Skeletal muscle cell (primary cell): ENCODE measurements at places on chromosomes 2 and 18.

DNA sequence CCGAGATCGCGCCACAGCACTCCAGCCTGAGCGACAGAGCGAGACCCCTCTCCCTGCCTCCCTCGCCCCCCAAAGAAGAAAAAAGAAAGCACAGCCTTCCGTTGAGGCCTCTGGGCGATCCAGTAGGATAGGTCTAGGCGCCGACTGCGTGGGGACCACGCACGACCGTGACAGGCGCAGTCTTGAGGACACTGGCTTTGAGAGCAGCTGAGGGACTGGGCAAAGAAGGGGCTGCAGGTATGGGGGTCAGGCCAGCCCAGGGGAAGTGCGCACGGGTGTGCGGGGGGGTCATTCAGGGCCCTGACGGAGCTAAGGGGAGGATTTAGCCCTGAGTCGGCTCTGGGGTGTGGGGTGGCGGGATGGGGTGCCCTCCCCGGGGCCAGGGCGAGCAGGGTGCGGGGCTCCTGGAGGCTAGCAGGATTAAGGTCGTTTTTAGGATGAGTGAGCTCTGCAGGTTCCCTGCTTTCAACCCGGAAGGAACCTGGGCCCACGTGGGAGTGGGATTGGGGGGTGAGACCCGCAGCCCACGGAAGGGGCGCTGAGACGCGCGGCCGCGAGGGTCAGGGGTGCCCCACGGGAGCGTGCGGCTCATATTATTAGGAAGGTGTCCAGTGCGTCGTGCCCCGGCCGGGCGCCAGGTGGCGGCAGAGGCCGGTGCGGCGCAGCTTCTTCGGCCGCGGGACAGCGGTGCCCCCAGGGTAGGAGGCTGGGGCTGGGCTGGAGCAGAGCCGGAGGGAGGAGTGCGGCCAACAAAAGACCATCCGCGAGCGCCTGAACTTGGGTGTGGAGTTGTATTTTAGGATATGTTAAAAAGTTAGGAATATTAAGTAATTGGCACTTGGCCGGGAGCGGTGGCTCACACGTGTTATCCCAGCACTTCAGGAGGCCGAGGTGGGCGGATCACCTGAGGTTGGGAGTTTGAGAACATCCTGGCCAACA is 20.5 kb upstream of the ZNF236 start:
- DNase-seq, result no peak

DNA sequence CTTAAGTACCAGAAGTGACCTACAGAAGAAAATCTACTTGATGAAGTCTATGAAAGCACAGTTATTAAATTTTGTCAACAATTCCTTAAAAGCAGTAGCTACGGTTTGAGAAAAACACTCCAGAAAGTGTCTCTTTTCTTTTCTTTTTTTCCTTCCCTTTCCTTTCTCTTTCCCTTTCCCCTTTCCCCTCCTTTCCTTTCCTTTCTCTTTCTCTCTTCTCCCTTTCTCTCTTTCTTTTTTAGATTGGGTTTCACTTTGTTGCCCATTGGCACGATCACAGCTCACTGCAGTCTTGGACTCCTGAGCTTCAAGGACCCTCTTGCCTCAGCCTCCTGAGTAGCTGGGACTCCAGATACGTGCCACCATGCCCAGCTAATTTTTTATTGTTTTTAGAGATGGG is 2.6 kb upstream of the ALMS1 start:
- no peak for DNase-seq

DNA sequence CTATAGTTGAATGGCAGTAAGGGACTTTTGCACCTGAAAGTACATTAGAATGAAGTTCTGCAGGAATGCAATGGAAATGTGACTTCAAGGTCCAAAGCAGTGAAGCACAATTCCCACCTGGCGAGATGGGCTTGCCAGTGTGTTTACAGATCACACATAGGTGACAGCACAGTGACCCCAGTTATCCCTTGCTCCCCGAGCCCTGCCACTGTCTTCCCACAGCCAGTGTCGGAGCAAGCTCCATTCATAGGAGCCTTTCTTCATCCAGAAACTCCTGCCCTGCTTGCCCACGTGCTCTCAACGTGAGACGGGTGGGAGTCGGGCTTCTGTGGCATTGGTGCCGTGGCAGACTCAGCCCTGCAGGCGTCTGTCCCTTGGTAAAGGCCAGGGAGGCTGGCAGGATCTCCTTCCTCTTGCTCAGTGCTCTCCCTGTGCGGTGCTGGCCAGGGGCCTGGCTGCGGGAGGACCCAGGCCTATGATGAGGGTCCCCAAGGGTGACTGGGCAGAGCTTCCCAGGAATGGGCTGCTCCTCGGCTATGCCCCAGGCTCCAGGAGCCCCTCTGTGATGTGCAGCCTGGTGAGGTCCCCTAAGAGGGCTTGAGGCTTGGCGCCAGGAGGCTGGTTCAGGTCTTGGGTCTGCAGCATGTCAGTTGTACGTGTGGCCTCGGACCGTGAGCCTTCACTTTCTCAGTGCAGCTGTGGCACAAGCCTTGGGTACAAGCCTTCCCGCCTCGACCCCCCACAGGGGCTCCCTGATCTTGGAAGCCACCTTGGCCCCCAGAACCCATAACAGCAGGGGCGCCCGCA is 40.2 kb downstream of the SNED1 start:
- DNase-seq, result no peak

- DNase-seq, result no peak
These were observed 149.7 kb downstream of the SMAD7 start for GRCh38 chr18:48800876-48801727.

GRCh38 chr18:77054288-77054605 is 78.3 kb downstream of the MBP start:
- DNase-seq, result no peak

DNA sequence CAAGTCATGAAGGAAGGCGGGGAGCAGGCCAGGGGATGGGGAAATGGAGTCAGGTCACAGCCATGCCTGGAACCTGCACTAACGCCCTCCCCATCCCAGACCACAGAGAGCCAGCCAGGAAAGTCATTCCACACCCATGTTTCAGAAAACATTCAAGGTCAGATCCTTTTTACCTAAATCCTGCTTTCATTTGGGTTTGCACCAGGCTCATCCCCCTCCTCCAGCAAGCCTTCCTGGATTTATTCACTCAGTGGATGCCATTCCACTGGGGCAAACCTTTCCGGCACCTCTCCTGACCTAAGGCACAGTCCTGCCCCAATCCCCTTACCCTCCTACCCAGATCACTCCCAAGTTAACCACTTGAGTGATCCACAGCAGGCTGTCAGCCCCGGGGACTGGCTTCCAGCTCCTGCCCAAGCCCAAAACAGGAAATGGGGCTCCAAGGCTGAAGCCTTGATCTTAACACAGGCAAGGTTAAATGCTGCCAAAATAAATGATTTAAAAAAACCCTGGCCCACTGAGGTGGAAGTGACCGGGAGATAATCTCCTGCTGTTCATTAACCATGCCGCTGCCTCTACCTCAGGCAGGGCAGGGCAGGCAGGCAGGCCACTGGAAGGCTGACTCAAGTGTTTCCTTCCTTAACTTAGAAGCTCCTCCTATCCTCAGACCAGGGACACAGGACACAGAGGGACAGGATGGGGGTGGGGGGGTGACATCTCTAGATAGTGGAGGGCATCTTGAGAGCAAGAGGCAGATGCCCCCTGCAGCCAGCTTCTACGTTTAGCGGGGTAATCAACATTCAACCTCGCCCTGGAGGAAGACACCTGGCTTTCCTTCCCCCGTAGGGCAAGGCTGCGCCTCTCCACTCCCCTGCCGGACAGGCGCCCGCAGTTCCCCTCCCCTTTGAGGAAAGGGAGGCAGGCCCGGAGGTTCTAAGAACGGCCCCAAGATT is 1.4 kb downstream of the RAB11FIP5 start:
- no peak for DNase-seq

DNA sequence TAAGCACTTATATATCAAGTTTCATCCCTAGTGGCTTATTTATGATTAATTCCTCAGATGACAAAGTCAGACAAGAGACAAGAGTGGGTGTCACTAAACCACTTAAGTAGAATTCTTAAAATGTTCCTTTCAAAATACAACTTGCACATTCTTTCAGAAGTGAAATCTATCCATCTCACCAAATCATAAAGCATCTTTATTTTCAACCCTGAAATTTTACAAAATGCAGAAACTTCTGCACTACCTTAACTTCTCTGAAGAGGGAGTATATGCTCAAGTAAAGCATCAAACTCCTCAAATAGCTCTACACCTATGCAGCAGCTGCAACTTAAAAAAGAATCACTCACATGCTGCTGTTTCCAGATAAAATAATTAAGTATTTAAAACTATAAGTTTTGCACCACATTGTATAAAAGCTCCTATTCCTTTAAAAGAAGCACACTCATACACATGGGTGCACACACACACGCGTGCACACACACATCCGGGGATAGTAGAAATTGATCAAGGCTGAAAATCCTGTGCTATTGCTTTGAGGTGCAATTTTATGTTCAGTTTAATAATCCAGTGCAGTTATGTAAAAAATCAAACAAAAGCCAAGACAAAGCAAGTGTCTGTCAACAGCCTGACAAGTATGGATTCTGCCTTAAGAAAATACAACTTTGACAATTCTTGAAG is 244.5 kb downstream of the TCF4 start:
- no peak for DNase-seq

GRCh38 chr2:240355001-240355891 is 80.2 kb upstream of the GPC1 start:
- DNase-seq, result no peak

GRCh38 chr2:69225933-69226332 is 161.1 kb downstream of the GFPT1 start:
- DNase-seq, result no peak

DNA sequence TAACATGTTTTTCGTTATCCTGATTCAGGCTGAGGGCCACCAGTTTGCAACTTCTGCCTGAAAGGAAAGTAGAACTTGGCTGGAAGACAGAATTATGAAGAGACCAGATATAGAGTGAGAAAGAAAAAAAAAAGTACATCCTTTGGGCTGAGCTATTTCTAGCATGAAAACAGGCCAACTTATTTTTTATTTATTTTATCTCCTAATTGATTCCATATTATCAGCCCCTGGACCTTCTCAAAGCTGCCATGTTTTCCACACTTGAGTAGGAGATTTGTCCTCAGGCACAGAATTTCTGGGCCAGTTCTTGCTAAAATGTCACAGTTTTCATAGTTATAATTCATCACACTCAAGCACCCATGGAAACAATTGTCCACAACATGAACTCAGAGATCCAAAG is 586.8 kb upstream of the CNTNAP5 start:
- DNase-seq, result no peak

DNA sequence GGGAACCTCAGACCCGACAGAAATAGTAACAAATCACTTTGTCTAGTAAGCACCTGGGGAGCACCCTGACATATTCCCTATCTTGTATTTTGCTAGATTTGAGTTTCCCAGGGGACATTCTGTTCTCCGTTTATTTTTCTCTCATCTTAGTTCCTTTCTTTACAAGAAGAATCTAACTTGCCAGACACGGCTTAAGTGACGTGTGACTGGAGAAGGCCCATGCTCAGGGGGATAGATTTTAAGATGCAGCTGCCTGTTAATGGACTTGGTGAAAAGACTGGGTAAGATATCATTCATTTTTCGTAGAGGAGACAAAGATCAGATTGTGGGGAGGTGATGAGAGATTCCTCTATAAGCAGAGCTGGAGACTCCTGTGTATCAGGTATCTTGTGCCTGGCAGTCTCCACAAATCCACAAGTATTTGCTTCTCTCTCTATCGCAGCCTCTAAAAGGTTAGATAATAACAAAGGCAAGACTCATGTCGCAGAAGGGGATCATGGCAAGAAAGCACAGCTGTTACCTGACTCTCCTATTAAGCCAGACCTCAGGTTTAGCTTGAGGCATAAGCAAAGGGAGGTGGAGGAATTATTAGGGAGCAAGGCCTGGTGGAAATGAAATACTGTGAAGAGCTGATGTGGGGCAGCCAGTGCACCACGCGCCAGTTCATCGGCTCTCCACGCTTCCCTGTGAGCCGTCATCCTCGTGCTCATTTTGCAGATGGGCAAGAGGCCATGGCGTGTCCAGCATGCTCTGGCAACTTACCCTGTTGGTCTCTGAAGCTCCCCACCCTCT is 347.2 kb upstream of the TNP1 start:
- DNase-seq, result no peak

DNA sequence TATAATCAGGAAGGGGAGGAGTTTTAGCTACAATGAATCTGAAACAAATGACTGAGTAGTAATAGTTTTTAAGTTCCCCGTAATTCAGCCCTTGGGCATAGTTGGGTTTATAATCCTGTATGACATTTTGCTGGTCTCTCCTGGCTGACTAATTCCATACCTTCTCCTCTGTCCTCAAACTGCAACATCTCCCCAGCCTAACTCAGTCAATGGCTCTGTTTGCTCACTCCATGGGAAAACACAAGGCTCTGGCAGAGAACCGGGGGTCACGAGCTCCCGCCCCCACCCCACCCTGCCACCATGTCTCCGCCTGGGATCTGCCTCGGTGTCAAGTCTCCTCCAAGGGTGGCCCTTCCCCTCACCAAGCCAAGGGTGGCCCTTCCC is 168.6 kb downstream of the HDAC4 start:
- no peak for DNase-seq

GRCh38 chr18:8207996-8208395 is 401.2 kb upstream of the RAB12 start:
- no peak for DNase-seq

DNA sequence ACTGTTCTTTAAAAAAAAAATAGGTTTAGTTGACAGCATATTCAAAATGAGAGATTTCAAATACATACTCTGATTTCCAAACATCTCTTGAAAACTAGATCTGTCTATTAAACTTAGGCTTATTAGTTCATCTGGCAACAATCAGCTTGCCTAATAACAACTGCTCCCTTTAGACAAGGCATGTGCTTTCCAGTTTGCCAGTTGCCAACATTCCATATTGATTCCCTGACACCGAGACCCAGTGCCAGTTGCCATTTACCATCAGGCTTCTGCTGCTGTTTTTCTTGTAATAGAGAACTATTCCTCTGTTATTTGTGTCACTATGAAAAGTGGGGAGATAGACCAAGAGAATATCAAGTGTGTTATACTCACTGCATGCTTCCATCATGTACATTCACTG is 256.0 kb downstream of the C1D start:
- DNase-seq, result no peak

DNA sequence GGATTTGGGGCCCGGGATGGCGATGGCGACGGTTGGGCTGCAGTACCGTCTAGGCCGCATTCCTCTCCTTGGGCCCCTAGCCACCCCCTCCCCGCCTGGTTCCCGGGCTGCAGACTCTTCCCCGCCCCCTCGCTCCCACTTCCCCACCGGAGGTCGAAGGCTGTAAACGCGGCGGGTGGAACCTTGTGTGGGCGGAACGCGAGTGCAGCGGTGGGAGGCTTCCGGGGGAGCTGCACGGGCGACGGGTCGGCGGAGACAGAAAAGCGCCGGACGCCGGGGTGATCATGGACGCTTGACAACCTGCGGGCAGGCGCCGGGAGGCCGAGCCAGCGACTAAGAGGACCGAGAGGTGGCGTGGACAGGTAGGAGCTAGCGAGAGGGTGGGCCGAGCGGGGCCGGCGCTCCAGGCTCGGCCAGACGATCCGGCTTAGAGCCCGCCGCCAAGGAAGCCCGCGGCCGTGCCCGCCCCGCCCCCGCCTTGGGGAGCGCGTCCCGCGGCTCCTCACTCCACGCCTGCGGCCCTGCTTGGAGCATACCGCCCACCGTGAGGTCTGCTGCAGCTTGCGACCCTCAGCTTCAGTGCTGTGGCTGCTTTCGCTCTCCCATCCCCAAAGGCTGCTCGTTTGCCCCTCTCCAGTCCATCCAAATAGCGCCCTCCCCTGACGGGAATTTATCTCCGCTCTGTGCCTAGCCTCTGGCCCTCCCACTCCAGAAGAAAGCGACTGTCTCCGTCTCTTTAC is at the start of gene COPS7B:
Gene COPS7B, plus strand, starts transcription at position 269 of the 740 bp plus-strand sequence. CDS start 2,126 bp downstream, outside the sequence.
- peak; percentile 45 for DNase-seq
